ENCODE measurements at places on chromosomes 3 and 15. TPM values are rescaled to one million over a fixed set of nuclear protein-coding genes. Genes with fewer than 3 reads are reported as not detected.

DNA sequence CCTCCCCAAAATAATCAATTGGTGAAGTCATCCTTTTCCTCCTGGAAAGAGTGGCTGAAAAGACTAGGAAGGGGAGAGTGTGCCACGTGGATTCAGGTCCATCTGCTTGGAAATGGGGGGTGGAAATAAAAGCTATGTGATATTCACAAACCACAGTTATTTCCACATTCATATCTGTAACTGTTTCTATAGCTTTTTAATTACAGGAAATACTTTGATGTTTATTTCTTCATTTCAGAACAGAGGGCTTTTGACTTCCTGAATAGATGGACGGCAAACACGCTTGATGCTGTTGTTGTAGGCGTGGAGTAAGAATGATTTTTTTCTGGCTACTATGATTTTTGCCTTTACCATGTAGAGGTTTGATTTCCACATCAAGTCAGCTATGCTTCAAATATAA lies 10.1 kb downstream of the AADACL2 start:
- no peak for DNase-seq

- no peak for DNase-seq
Observed at GRCh38 chr3:190306513-190307163, 15.6 kb downstream of the CLDN1 start.

Gene SLC28A1
- 0.80 TPM for total RNA-seq

DNA sequence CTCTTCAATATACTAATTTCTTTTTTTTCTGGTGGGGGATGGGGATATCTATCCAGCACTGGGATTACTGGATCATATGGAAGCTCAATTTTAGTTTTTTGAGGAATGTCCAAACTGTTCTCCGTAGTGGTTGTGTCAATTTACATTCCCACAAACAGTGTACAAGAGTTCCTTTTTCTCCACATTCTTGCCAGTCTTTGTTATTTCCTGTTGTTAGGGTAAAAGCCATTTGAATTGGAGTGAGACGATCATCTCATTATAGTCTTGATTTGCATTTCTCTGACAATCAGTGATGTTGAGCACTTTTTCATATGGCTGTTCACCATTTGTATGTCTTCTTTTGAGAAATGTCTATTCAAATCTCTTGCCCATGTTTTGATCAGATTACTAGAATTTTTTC lies 12.8 kb upstream of the WDR49 start:
- DNase-seq = no peak

GRCh38 chr3:52983828-52984227 lies 62.0 kb downstream of the SFMBT1 start:
- DNase-seq = no peak

DNA sequence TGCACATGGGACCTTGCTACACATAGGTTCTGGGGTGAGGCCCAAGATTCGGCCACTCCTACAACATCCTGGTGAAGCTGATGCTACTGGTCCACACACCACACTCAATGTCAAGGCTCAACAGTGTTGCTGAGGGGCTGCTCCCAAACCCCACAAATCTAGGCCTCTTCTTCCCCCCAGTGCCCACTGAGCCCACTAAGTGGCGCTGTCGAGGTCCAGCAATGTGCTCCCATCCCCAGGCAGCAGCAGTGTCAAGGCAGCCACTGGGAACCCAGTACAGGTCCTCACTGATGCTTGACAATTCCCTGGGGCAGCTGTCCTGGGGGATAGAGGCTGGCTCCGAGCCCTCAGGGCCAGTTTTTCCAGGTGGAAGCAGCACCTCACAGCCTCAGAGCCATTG lies 21.5 kb downstream of the SCN5A start:
- no peak for DNase-seq

- DNase-seq = peak; percentile 13
Observed at GRCh38 chr3:127196466-127197299, 3.8 kb downstream of the PRR23E start.

Gene IGSF10
- 1.5 TPM for total RNA-seq

- peak; percentile 13 for DNase-seq
Observed at GRCh38 chr3:58563386-58564035, 13.7 kb downstream of the FAM107A start.

DNA sequence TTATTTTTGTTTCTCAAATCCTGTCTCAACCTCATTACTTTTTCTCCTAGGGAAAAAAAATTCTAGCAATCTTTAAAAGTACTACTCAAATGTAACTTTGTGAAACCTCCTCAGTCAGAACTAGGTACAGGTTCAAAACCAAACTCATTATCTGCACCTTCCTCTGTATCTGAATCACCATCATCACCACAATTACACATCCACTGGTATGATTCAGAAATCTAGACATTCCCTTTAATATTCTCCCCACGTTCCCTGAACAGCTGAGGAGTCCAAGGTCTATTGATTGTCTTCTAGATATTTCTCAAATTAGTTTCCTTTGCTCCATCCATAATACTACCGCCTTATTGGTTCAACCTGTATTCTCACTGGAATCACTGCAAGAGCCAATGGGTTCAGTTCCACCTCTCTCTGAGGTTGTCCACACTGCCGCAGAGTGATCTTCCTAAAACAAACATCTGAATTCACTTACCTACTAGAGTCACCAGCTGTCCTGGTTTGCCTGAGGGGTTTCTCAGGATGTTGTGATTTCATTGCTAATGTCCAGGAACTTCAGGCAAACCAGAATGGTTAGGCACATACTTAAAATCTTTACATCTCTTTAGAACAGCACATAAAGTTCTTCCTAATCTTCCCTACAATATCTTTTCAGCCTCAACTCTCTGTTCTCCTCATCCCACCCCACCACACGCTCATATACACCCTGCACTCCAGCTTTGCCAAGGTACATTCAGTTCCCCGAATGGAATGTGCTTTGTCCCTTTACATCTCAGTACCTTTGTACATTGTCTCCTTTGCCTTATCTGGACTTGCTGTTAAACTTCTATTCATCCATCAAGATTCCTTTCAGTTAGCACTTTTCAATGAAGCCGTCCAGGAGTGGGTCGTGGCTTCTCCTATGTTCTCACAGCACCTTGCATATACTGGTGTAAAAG lies 24.2 kb downstream of the ATP13A4 start:
- DNase-seq = no peak

DNA sequence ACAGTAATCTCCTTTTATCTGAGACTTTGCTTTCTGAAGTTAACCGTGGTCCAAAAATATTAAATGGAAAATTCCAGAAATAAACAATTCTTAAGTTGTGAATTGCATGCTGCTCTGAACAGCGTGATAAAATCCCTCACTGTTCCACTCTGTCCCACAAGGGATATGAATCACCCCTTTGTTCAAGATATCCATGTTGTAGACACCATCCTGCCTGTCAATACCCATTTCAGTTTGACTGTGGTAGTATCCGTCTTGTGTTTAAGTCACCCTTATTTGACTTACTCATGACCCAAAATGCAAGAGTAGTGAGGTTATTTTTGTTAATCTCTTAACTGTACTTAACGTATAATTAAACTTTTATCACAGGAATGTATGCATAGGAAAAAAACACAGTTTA lies 435.0 kb downstream of the SHQ1 start:
- DNase-seq = no peak

- no peak for DNase-seq
Observed at GRCh38 chr15:36978126-36978525, 122.2 kb downstream of the MEIS2 start.

- DNase-seq = peak; percentile 93
Observed at GRCh38 chr3:129121792-129122411, at the start of gene RAB43. TSS of gene RAB43 (minus strand) at chr3:129121804. CDS start at chr3:129121489, 315 bp downstream.

DNA sequence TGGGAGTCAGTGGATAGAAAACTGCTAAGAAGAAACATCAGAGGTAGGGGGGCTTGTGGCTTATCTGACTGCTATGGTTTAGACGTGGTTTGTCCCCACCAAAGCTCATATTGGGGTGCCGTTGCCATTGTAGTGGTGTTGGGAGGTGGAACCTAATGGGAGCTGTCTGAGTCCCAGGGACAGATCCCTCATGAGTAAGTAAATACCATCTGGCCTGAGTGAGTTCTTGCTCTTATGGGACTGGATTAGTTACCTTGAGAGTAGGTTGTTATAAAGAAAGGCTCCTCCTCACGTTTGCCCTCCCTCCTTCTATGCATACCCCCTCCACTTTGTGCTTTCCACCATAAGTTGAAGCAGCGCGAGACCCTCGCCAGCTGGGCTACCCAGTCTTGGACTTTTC lies 53.4 kb upstream of the VILL start:
- no peak for DNase-seq

- peak; percentile 84 for DNase-seq
Observed at GRCh38 chr3:157136647-157137387, 23.1 kb downstream of the CCNL1 start.

Gene NPAP1
- total RNA-seq = not detected

DNA sequence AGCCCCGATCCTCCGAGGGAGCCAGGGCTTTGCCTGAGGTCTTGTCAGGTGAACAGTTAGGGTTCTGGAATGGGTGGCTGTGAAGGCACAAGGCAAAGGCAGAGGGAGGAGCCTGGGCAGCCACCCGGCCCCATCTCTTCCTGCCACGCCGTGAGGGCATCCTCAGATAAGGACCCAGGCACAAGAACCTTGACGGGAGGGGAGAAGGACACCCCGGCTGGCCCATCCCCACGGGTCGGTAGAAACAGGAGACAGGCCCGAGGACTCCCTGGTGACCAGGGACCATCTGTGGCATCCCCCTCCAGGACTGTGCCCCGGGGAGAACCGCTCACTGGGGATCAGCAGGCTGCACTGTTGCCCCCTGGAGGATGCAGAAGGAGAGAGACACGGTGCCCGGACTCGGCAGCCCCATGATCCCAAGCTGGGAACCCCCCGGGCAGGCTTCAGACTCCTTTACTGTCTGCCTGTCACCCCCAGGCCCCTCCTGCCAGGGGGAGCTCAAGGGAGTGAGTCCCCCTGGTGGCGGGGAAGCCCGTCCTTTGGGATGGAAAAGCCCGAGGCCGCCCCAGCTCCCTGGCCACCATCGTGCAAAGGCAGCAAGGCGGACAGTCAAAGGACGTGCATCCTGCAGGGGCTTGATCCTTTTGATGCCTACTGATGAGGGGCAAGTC lies 12.3 kb upstream of the PCSK6 start:
- no peak for DNase-seq

Gene GALNT15
- total RNA-seq = 4.5 TPM

DNA sequence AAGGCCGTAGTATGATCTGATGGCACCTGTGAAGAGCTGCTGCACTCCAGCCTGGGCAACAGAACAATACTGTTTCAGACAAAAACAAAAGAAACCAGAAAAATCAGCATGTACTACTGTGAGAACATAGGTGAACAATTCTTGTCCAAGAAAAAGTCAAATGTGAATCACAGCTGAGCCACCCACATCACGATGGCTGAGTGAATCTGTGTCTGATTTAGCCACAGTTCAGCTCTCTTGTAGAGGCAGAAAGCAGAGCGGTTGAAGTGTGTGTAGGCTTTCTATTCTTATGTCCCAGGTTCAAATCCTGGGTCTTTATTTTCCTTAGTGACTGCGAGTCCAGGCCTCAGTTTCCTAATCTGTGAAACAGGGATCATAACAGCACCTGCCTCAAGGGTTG lies 4.4 kb upstream of the FURIN start:
- no peak for DNase-seq

Gene SSR3
- total RNA-seq = 134 TPM

GRCh38 chr3:57026944-57027343 lies 33.5 kb upstream of the SPATA12 start:
- peak; percentile 36 for DNase-seq

DNA sequence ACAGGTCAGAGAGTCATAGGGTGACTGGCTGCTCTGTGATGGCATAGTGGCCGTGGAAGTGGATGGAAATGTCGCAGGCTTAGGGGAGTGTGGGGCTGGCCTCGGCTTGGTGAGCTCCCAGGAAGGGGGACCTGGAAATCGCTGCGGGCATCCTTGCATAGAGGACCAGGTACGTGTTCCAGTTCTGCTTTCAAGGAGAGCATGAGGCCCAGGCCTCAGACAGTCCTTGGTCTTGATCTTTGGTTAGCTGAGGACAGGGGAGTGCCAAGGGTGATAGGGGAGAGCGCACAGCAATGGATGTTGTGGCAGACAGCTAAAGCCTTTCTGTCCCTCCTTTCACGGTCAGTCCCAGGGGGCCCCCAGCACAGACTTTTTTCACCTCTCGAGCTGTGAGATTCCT lies 110.5 kb downstream of the SNRPN start:
- DNase-seq = no peak

Gene LRTM1
- total RNA-seq = not detected

GRCh38 chr3:64870876-64871646 lies 183.3 kb upstream of the ADAMTS9 start:
- no peak for DNase-seq

- DNase-seq = no peak
Observed at GRCh38 chr3:120587332-120587975, 8.7 kb upstream of the NDUFB4 start.

Gene CCPG1
- 71.7 TPM for total RNA-seq

DNA sequence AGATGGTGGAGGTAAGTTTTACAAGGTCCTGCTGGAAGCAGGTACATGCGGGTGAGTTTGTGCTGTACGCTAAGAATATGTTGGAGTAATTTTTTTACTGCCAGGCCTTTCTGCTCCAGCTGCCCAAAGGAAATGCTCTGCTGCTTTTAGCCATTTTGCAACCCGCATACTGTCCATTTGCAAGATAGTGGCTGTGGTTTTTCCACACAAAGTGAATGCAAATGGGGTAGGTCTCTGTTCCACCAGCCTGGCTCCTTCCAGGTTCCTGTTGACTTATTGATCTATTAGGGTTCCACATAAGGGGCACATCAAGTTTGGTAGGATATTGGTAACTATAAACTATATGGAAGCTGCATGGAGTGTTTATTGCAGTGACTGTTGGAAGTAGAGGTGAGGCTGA lies 227.1 kb downstream of the SI start:
- DNase-seq = no peak

GRCh38 chr3:114476511-114476910 lies 182.7 kb downstream of the TIGIT start:
- no peak for DNase-seq

GRCh38 chr3:187490366-187490765 lies 122.2 kb downstream of the RTP4 start:
- no peak for DNase-seq

DNA sequence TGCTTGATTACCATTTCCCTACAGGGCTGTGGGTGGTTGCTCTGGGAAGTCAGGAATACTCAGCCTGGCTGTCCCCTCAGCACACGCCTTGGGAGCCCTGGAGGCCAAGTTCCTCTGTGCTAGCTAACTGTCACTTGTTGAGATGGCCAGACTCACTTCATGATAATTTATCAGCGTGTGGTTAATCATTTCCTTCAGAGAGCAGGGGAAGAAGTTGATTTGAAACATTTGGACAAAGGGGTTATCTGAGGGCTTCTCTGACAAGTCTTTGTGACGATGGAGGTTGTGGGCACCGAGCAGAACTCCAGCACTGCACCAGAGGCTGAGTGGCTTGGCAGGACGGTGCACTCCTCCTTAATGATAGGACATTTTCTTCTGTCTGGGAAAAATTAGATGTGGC lies 61.9 kb downstream of the WHAMM start:
- no peak for DNase-seq

Gene SERPINI2
- not detected for total RNA-seq

GRCh38 chr3:87694678-87695077 lies 364.1 kb downstream of the CGGBP1 start:
- no peak for DNase-seq

Gene CYP11A1
- total RNA-seq = not detected

- DNase-seq = peak; percentile 76
Observed at GRCh38 chr15:85831415-85832113, 36.8 kb upstream of the KLHL25 start.
